ENCODE measurements at places on chromosomes 2 and 18.

- DNase-seq = no peak
Observed at GRCh38 chr18:44342162-44342561, 338.5 kb upstream of the SETBP1 start.

DNA sequence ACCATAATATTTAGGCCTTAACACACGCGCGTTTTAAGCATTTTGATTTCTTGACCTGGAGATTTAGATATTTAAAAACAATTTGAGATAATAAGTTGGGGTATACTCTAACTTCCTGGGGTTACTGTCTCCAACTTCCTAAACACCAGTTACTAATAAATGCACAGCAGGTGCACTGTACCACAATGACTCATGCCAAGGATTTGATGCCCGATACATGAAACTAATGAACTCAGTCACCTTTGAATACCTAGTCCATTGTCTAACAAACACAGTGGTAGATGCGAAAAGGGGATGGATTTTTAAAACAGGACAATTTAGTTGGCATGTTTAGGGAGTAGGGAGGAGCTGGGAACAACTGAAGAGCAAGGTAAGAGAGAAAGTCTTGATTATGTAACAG, 21.2 kb downstream of the CABYR start:
- no peak for DNase-seq

GRCh38 chr2:115162494-115163293, 720.3 kb downstream of the DPP10 start:
- DNase-seq = no peak

DNA sequence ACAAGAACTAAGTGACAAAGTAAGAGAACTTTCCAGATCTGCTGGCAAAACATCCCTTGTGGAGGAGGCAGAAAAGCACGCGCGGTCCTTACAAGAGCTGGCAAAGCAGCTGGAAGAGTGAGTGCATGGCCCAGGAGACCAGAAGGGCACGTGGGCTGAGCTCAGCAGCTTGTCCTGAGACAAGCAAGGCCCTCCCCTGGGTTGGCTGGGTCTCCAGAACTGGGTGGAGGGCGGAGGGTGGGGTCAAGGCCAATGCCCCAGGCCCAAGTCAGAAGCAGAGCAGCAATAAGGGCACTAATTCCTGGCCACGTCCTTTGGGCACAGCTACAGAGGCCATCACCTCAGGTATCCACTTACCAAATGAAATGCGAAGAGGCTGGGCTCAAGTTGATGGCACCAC, 110.6 kb upstream of the TTC39C start:
- DNase-seq = no peak
